ENCODE measurements at places on chromosomes 4 and X.

DNA sequence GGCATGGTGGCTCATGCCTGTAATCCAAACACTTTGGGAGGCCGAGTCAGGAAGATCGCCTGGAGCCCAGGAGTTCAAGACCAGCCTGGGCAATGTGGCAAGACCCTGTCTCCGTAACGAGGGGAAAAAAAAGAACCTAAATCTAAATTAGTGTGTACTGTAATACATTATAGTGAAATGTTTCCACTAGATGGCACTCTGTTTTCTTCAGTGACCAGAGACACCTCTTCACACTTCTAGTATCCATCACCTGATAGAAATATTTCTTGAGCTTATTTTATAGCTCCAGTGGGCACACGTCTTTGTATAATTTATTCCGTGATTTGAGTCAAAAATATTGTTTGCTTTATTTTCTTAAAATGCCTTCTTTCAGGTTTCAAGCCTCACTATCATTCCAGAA lies 600.9 kb upstream of the DIPK2B start:
- no peak for DNase-seq

- DNase-seq, result no peak
Measured at GRCh38 chr4:22531311-22532019, 15.6 kb upstream of the ADGRA3 start.

- DNase-seq, result no peak
Measured at GRCh38 chr4:3471886-3472285, 8.8 kb downstream of the DOK7 start.

DNA sequence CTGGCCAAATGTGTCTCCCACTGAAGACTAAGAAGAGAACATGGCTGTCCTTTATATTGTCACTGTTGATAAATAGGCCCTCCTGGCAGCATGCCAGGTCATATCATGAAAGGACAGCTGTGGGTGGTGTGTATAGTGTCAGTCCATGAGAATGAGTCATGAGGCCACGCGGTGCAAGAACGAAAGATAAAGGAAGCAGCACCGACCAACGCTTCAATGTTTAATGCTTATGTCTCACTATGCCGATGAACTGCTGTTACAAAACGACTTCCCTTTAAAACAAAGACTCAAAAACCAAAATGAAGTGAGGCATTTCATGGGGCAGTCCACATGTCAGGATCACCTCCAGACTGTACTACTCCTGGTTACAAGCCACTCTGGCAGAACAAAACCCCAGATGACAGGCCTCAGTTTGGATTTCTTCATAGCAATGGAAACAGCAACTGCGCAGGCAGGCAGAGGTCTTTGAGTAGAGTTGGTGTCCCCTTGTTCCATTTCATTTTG lies 5.2 kb upstream of the TCEANC start:
- DNase-seq, result no peak
